ENCODE measurements at places on chromosomes 4 and X.

- DNase-seq, result no peak
Measured at GRCh38 chr4:61406677-61407076, 206.6 kb downstream of the ADGRL3 start.

DNA sequence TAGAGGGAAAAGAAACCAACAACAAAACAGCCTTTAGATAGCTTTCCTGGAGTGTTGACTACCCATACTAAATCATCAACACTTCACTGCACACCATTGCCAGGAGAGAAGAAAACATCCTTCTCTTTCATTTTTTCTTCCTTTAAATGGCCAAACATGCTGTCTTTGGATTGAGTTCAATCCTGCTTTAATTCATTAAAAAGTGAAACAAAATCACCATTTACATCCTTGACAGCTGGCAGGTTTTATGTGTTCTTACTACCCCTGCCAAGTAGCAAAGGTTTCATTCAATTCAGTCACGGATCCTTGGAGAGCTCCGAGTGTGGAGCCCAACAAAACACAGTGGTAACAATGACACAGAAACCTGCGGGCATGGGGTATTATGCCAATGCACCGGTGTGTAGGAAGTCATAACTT lies 568.3 kb downstream of the ANKRD50 start:
- peak; percentile 58 for DNase-seq

DNA sequence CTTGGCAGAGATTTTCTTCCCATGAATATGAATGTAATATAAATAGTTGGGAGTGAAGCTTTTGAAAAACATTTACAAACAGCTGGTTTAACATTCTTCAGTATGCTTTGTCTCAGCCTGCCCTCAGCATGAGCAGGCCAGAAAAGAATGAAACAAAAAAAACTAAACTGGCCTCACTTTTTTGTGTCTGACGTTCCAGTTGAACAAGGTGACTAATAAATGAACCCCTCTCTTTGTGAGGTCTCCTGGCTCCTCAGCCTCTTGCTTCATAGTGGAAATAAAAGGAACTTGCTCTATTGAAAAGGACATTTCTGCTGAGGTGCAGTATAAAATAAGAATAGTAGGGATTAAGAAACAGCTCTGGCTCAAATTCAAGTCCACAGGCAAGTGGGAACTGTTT lies 9.4 kb downstream of the CHST7 start:
- no peak for DNase-seq

DNA sequence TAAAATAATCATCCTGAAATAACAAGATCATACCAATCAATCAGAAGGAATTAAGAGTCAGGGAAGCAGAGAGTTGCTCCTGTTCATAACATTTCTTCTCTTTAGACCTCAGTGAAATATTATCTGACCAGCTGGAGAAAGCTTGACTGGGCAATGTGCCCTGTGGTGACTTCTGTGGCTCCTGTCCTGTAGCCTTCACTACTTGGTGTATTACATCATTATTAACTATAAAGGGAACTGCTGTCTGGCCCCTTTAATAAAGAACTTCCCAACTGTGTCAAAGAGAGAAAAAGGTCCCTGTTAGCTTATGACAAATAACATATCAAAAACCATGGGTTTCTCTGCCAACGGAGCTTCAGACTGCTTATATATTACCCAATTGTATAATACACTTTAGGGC lies 18.0 kb downstream of the OPHN1 start:
- no peak for DNase-seq

- no peak for DNase-seq
Measured at GRCh38 chr4:37717576-37717975, 31.4 kb upstream of the RELL1 start.

- DNase-seq, result peak; percentile 50
Measured at GRCh38 chrX:74535408-74536151, 78.8 kb downstream of the RLIM start.

- DNase-seq, result no peak
Measured at GRCh38 chr4:183558873-183559272, 54.0 kb downstream of the ING2 start.

Measured in NCI-H1092 (cell line).